ENCODE measurements at places on chromosomes 5 and 9.

GRCh38 chr9:70772601-70773000 lies 348.8 kb downstream of the TRPM3 start:
- DNase-seq: no peak

DNA sequence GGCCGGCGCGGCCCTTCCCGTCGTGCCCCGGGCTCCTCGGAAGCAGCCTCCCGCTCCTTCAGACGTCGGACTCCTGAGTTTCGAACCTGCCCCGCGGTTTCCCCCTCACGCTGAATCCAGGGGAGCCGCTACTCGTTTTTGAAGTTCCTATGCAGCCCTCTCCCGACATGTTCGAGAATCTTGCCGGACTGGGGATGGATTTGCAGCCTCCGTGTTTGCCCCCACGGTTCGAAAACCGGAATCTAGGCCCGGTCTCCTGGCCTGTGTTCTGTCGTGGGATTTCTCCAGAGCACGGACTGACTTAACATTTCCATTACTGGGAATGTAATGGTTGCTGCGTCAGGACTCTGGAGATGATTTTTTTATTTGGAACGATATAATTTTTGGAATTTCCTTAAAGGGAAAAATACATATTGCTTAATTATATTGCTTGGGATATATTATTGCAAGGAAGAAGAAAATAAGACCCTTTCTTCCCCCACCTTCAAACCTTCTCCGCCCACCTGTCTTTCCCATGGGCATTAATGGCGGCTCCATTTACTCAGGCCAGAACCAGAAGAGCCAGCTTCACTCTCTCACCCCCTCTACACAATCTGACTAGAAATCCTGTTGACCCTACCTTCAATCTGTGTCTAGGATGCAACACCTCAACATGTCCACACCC lies 8.5 kb upstream of the MGAT1 start:
- peak; percentile 77 for DNase-seq

GRCh38 chr9:95024097-95024671 lies 293.3 kb downstream of the FANCC start:
- DNase-seq: no peak

DNA sequence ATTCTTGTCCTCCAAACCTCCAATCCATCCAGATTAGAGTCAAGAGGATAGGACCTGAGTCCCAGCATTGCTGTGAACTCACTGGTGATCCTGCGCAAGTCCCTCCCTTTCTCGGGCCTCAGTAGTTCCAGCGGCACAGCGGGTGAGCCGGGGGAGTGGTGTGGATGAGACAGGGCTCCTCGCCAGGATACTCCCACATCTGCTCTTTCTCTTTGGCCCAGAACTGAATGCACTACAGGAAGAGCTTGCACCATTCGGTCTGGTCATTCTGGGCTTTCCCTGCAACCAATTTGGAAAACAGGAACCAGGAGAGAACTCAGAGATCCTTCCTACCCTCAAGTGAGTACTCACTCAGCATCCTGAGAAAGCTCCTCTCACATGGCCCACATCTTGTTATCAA lies 6.3 kb downstream of the GPX3 start:
- no peak for DNase-seq

DNA sequence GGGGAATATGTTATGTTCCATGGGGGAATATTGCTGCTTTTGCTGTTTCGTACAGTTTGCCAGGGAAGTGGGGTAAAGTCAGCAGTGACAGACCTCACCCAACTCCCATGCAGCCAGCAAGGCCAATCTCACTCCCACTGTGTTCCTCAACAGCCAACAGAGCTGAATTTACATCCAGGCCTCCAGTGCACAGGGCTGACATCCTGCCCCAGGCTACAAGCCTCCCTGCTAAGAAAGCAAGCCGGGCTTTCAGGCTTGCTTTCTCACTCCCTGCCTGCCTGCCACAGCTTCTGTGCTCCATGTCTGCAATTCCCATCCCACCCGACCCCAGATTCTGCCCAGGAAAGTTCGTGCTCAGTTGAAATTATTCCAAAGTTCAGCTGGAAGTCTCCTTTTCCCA lies 25.5 kb upstream of the SNCAIP start:
- DNase-seq: no peak

All from common myeloid progenitor, CD34-positive (primary cell).